ENCODE measurements at places on chromosomes 11 and 22.

DNA sequence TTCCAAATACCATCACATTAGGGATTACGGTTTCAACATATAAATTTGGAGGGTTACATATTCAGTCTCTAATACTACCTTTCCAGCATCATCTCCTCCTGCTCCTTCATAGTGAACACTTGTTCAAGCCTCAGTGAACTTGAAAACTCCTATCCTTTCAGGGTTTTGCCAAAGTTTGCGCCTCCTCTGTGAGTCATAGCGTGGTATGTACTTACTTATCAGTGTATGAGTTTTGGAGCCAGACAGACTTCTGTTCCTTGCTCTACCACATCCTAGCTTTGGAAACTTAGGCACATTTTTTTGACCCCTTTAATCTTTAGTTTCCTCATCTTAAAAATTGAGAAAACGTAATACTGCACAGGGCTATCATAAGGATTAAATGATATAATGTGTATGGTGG, 160.1 kb upstream of the ZC3H12C start:
- no peak for DNase-seq

- no peak for DNase-seq
These were observed 30.6 kb downstream of the SC5D start for GRCh38 chr11:121323046-121323607.

- DNase-seq = no peak
These were observed at the start of gene MPPED2 for GRCh38 chr11:30586251-30587144. Gene MPPED2 (minus strand): TSS chr11:30586353. CDS start chr11:30580373, 5,980 bp downstream.

- no peak for DNase-seq
These were observed 37.2 kb downstream of the GAS2 start for GRCh38 chr11:22703591-22703990.

- no peak for DNase-seq
These were observed 3.1 kb upstream of the PIK3IP1 start for GRCh38 chr22:31295360-31295759.

GRCh38 chr11:38089726-38090125, 1491.7 kb upstream of the RAG2 start:
- DNase-seq = no peak

DNA sequence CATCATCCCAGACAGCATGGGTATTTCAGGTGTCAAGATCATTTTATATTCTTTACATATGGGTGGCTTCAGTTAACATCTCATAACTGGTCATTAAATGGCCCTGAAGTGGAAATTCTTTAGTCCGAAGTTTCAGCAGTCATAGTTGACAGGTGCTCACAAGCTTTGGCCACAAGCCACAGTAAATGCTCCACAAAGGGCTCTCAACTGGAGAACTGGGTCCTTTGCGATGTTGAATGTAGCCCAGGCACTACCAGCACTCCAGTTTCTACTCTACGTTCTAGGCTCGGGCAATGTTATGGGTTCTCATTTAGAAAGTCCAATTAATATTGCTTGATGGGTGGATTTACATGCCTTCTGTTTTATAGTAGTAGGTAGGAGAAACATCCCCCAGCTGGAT, 206.3 kb downstream of the CWF19L2 start:
- DNase-seq = no peak

- no peak for DNase-seq
These were observed 493.8 kb downstream of the NTM start for GRCh38 chr11:131864228-131864627.

DNA sequence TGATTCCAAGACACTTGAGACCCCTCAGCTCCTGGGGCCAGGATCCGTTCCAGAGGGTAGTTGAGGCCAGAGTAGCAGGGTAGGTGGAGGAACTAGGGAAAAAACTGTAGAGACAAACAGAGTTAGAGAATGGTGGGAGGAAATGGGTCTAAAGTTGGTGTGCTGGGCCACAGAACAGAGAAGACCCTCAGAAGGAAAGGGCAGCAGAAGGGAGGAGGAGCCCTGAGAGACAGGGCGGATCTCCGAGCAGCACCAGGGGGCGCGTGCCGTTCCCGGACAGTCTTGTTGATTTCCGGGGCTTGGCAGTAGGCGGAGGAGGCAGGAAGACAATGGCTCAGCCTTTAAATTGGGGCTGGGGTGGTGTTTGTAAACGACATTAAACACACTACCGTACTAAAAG, 2.4 kb upstream of the CECR2 start:
- DNase-seq = no peak

DNA sequence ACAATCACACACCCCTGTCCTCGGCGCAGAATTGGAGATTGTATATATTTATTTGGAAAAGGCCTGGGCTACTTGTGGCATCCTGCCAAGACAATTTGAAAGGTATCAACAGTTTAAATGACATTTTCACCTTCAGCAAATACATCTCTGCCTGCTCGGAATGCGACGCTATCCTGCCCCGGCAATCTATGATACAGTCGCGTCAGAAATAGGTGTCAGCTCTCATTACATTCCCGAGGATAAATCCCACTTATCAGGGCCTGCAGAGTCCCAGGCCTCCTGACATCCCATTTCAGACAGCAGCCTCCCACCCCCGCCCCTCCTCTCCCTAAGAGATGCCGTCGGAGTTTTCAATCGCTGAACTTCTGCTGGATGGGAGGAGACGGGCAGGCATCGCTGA, 114.7 kb downstream of the BRD1 start:
- DNase-seq = no peak

GRCh38 chr11:83069441-83070043, 2.2 kb downstream of the RAB30 start:
- no peak for DNase-seq

GRCh38 chr11:3955299-3955665, 99.8 kb downstream of the STIM1 start:
- DNase-seq = no peak

- DNase-seq = no peak
These were observed 49.2 kb downstream of the KREMEN1 start for GRCh38 chr22:29122041-29122440.

DNA sequence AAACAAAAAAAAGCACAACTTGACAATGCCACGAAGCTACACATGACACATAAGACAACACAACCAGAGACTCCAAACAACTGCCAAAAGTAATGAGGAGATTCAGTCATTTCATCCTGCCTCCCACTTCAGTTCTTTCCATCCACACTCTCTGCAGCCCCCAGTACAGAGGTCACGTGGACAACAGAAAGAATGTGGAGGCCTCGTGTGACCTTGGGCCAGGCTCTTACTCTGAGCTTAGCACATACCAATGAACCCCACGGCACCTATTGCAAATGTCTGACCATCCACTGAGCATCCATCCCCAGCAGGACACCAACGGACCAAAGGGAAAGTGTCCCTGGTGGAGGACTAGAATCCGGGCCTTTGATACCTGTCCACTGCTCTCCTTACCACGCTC, 12.5 kb downstream of the CBX7 start:
- DNase-seq = no peak

DNA sequence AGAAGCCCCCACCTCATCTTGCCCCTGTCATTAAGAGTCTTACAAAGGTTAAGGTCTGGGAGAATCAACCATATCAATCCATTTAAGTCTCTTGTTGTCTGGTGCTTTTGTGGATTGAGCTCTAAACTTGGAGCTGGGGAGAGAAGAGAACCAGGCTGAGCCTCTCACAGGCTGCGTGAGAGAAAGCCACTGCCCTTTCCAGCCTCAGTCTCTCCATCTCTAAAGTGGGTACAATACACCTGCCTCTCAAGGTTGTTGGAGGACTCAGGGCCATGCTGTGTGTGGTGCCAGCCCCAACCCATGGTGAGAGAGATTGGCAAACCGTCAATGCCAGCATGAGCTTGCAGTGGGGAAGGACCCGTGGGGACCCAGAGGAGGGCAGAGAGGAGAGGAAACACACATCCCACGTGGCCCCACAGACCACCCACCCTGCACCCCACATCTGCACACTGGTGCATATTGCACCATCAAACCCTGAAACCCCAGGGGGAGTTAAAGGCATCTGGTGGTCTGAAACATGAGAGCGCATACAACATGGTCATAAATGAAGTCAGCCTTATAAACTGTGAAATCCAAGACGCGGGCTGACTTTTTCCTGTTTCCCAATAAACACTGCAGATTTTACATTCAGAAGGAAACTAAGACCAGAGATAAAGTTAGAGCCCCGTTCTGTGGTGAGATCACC, 27.5 kb upstream of the FBLN1 start:
- no peak for DNase-seq

- DNase-seq = no peak
These were observed 22.7 kb downstream of the CACNA1I start for GRCh38 chr22:39593066-39593930.

- no peak for DNase-seq
These were observed 6.2 kb downstream of the TPBGL start for GRCh38 chr11:75246671-75247350.

GRCh38 chr11:75456596-75457183, 23.7 kb upstream of the KLHL35 start:
- DNase-seq = no peak

DNA sequence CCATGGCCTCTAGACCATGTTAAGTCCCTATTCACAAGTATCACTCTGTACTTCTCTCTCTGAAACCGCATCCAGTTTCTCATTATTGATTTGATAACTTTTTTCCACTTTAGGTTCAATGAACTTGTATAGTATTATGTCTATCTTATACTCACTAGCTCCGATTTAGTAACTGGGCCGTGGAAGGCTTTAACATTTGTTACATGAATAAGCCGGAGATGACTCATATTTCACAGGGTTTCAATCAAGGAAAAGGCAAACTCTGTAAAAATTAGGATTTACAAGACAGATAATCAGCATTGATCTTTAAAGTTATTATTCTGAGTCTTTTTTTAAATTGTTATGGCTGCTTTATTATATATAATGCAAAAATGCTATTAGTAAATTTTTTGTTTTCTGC, 662.2 kb upstream of the CNTN5 start:
- DNase-seq = no peak

DNA sequence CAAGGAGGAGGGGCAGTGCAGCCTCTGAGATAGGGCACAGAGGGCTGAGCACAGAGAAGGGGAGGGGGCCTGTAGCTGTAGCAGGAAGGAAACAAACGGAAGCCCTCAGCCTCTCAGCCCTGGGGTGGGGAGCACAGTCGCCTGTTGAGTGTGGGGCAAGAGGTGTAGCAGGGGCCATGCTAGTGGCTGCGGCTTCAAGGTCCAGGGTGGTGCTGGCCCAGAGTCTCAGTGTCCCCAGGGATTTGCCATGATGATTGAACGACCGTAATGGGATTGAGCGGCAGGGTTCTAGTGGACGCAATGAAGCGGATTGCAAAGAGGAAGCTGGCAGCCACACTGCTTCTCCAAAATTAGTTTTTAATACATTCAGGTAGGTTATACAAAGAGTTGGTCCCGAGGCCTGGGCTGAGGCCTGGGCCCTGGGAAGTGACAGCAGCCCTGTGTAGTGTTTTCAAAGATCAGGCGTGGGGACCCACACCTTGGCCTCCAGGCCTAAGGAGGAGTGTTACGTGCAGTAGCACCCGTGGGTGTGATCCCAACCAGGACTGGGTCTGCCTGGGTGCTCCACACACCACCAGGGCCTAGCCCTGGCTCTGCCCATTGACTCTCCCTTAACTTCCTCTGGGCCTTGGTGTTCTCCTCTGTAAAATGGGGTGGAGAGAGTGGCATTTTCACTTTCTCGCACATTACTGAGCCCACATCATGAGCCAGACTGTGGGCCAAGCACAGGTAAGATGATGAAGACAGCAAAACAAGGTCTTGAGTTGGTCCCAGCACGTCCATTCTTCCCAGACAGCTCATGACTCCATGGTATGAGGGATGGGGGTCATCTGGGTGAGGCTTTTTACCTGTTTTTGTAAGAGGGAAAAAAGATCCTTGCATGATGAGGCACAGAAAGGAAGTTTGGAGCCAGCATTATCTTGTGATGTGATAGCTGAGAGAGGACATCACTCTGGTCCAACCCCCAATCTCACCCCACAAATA, 13.1 kb downstream of the LRRC32 start:
- DNase-seq = no peak

DNA sequence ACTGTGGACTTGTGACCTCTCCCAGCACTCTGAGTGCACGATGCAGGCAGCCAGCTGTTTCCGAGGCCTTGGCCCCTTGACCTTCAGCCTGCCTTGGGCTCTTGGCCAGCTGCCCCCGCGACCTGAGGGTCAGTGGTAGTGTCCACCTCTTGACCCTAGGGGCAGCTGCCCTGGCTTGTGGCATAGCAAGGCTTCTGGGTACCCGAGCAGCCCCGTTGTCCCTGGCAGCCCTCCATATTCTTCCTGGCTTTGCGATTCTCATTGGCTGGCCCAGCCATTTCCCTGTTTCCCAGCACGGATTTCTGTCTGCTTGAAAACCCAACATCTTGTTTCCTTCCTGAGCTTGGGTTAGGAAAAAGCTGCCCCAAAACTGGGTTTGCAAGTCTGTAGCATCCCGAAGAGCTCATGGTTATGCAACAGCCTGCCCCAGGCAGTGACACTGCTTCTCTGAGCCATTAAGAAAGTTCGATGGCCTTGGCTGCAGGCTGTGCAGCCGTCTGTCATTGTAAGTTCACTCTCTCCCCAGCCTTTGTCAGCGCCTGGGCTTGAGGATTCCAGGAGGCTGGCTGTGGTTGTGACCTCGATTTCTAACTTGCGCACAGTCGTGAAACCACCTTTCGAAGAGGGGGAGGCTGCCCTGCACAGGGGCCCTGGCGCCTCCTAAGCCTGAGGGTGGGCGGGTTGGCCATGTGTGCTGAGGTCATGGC, 48.8 kb downstream of the FBLN1 start:
- DNase-seq = no peak

GRCh38 chr11:95641495-95641894, 148.1 kb downstream of the FAM76B start:
- peak; percentile 21 for DNase-seq

GRCh38 chr22:39092111-39092862, 4.8 kb upstream of the APOBEC3H start:
- DNase-seq = no peak

DNA sequence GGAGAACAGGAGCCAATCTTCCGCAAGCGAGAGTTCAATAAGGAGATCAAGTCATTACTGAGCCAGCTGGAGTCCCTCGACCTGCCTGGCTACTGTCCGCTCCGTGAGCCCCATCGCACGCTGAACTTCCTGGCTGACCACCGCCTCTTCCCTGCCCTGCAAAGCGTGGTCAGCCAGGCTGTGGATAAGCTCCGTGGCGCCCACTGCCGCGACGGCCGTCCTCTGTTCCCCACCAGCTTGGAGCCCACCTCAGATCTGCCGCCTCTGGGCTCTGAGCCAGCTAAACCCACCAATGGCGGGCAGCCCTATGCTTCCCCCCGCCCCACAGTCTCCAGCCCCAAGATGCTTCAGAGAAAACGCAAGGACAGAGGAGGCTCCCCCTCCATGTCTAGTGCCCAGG, 2.3 kb downstream of the CCDC116 start:
- DNase-seq = no peak

- no peak for DNase-seq
These were observed 111.6 kb downstream of the BLID start for GRCh38 chr11:122004446-122004845.

GRCh38 chr11:15038963-15039362, 34.4 kb upstream of the CALCB start:
- no peak for DNase-seq

DNA sequence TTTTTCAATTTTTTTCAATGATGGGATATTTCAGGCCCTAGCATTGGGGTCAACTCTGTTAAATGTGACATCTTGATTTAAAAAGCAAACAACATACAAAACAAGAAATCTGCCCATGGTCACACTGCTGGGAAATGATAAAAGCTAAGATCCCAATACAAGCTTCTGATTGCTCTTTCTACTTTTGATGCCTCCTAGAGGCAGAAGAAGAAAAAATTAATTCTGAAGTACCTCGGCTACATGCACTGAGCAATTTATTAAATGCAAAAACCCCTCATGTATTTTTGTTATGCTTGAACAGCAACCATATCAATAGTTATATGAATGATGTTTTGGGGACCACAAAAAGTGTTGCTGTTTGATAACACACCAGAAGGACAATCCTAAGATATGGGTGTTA, 342.1 kb upstream of the NARS2 start:
- DNase-seq = no peak

All from thoracic aorta (tissue), 2 donors.